ENCODE measurements at places on chromosomes 6 and 20. TPM values are rescaled to one million over a fixed set of nuclear protein-coding genes. Genes with fewer than 3 reads are reported as not detected.

- DNase-seq, result no peak
- H3K4me3 ChIP-seq, result no peak overlapping the region
- H3K4me1 ChIP-seq, result no peaks in the 10 kb centered on the region
- H3K36me3 ChIP-seq, result no peaks in the 10 kb centered on the region
- no peak overlapping the region for H3K27ac ChIP-seq
Measured at GRCh38 chr20:4886771-4887527, 114.4 kb downstream of the SLC23A2 start.

GRCh38 chr6:8299034-8299433 is 136.3 kb downstream of the SLC35B3 start:
- no peaks in the 10 kb centered on the region for H3K4me1 ChIP-seq
- no peak for DNase-seq
- no peaks in the 10 kb centered on the region for H3K27me3 ChIP-seq
- H3K4me3 ChIP-seq, result no peak overlapping the region
- no peak overlapping the region for H3K27ac ChIP-seq

DNA sequence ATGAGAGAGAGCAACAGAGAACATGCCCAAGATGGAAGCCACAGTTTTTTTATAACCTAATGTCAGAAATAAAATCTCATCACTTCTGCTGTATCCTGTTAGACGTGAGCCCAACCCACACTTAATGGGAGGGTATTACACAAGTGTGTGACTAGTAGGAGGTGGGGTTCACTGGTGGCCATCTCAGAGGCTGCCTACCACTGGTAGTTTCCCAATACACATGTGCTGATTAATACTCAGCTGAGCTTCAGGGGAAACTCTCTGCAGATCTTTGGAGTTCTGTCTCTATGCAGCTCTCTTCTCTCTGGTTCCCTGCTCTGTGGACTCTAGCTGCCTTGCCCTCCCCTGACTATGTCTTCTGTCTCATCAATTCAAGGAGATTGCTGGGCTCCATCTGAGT is 35.7 kb downstream of the CNBD2 start:
- H3K27me3 ChIP-seq, result no peaks in the 10 kb centered on the region
- DNase-seq, result no peak
- no peak overlapping the region for H3K4me3 ChIP-seq
- no peaks in the 10 kb centered on the region for H3K36me3 ChIP-seq
- no peaks in the 10 kb centered on the region for H3K4me1 ChIP-seq

- no peaks in the 10 kb centered on the region for H3K4me1 ChIP-seq
- DNase-seq, result no peak
- H3K27ac ChIP-seq, result no peak overlapping the region
- peaks cover 14% of the 10 kb centered on the region for H3K36me3 ChIP-seq
- H3K27me3 ChIP-seq, result no peaks in the 10 kb centered on the region
Measured at GRCh38 chr20:20491110-20491783, 123.3 kb downstream of the INSM1 start.

PGC gene
- 3.4 TPM for total RNA-seq

TLDC2 gene
- total RNA-seq, result 3.9 TPM

PRR18 gene
- not detected for total RNA-seq

Measured in vagina (tissue), 2 donors.